Activated T-helper 1 cell treated with anti-CD3 and anti-CD28 coated beads, Interleukin-12 subunit alpha, Interleukin-12 subunit beta, Interleukin-2, Interleukin-4 antibody, amounts not matched to agents 30 ng/mL and 10 ng/mL and 1 ng/mL, durations not matched to agents 14 hours and 24 hours and 36 hours (primary cell): ENCODE measurements at places on chromosomes 12 and 14. TPM values are rescaled to one million over a fixed set of nuclear protein-coding genes. Genes with fewer than 3 reads are reported as not detected.

FAM222A gene
- 2.4 TPM in 2 replicates for total RNA-seq

CLMN gene
- total RNA-seq, result 0.66 and 0.80 TPM in 2 replicates

HOTAIR gene
- total RNA-seq, result not detected in 2 replicates

DNA sequence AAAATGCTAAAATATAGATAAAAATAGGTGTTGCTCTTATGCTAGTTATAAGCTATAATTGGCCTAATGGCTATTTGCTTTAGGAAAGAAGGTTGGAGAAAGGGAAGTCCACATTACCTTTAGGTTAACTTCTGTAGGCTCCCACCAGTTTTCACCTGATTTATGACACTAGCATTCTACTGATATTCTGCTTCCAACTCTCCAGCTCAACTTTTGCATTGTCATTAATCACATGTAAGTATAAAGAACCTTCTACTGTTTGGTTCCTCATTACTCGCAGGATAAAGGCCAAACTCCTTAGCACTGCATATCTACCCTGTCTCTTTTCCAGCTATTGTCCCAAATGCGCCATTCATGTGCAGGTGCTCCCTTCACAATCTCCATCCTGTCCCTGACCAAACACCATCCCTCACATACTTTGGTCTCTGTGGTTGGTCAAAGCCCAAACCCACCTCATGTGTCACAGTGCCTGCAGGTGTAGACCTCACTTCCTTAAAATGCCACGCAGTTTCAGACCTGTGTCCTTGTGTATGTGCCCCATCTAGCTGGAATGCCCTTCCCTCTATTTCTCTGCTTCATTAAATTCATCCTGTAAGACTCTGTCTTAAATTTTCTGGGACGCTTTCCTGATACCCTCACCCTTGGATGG, 3.3 kb downstream of the DDHD1 start:
- peaks cover 2% of the 10 kb centered on the region for H3K27me3 ChIP-seq
- H3K27ac ChIP-seq, result peak overlapping the region; percentile 67
- H3K4me1 ChIP-seq, result peaks cover 73% of the 10 kb centered on the region
- peak overlapping the region; percentile 100 for H3K4me3 ChIP-seq

- no peaks in the 10 kb centered on the region for H3K4me1 ChIP-seq
- no peak for DNase-seq
- H3K4me3 ChIP-seq, result no peak overlapping the region
- H3K27me3 ChIP-seq, result peaks cover 2% of the 10 kb centered on the region
- no peak overlapping the region for H3K27ac ChIP-seq
Observed at GRCh38 chr12:62983594-62983993, 48.6 kb upstream of the PPM1H start.

- no peak overlapping the region for H3K4me3 ChIP-seq
- DNase-seq, result no peak
- no peaks in the 10 kb centered on the region for H3K36me3 ChIP-seq
- H3K4me1 ChIP-seq, result peaks cover 29% of the 10 kb centered on the region
Observed at GRCh38 chr12:4025181-4026019, 152.2 kb upstream of the PARP11 start.

GRCh38 chr12:70640901-70641300, 3.7 kb upstream of the PTPRB start:
- H3K4me3 ChIP-seq, result no peak overlapping the region
- DNase-seq, result no peak
- H3K27me3 ChIP-seq, result no peaks in the 10 kb centered on the region
- no peak overlapping the region for H3K27ac ChIP-seq

DNA sequence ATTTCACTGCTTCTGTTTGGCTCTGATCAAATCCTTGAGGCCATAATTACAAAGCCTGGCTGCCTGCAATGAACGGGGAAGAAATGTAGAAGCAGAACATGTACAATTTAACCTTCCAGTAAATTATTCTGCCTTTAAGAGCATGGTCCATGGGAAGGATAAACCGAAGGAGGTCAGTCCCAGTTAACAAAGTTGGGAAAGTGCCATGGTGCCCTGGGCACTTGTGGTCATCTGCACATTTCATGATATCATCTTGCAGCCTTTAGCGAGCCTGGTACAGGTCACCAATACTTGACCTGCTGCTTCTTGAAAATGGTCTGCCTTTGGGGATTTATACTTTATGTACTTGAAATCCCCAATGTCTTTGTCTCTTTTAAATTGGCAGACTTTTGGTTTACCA, 175.9 kb upstream of the KITLG start:
- no peaks in the 10 kb centered on the region for H3K36me3 ChIP-seq
- H3K27me3 ChIP-seq, result no peaks in the 10 kb centered on the region
- H3K4me1 ChIP-seq, result no peaks in the 10 kb centered on the region
- H3K4me3 ChIP-seq, result no peak overlapping the region
- no peak overlapping the region for H3K27ac ChIP-seq
- DNase-seq, result no peak

GRCh38 chr12:126960709-126961108, 1306.3 kb upstream of the TMEM132C start:
- no peaks in the 10 kb centered on the region for H3K27me3 ChIP-seq
- H3K27ac ChIP-seq, result no peak overlapping the region
- H3K36me3 ChIP-seq, result no peaks in the 10 kb centered on the region

DNA sequence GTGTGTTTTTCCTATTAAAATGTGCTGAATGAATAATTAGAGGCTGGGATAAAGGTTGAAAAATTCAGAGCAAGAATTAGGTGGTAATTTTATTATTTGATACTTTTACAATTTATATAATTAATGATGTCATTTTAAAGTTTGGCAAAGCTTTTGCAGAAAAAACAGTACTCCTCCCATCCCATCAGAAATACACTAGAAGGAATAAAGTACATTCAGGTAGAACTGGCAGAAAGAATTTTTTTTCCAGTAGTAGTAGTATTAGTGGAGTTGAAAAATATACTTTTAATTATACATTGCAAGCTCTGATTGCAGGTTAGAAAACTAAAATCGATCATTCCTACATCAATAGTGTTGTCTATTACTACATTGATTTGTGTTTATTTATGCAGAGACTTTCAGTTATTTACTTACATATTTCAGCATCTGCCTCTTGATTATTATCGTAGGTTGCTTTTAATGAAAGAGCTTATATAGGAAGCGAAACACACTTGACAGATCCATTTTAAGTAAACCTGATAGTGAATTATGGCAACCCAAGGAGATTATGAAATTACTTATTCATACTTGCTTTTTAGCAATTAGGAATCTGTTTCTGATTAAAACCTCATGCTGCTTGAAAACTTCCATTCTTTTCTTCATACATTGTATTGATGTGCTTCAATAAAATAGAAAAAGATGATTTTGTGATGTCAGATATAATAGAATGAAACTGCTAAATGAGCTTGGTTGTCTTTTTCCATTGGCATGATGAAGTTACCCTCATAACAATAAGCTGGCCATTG, 10.1 kb downstream of the FOXG1 start:
- no peak overlapping the region for H3K27ac ChIP-seq
- no peaks in the 10 kb centered on the region for H3K4me1 ChIP-seq
- DNase-seq, result no peak

GRCh38 chr12:91717804-91718203, 427.8 kb downstream of the BTG1 start:
- H3K4me3 ChIP-seq, result no peak overlapping the region
- no peaks in the 10 kb centered on the region for H3K27me3 ChIP-seq
- H3K27ac ChIP-seq, result no peak overlapping the region
- no peak for DNase-seq
- H3K4me1 ChIP-seq, result peaks cover 5% of the 10 kb centered on the region

DNA sequence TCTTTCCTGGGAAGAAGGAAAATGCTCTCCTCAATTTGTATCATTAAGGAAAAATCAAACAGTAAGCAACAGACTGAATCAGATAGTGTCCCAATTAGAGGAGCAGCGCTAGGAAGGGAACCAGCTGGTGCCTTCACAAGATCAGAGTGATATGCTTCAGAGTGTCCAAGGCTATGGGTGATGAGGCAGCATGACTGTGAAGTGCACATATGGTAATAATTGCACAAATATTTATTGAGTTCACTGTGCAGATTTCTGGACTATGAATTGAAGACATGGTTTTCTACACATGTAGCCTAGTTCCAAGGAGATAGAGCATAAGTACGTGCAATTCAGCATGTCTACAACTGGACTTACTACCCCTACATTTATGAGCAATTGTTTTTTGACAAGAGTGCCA, 78.8 kb upstream of the EVL start:
- no peak for DNase-seq
- no peak overlapping the region for H3K27ac ChIP-seq
- peaks cover 2% of the 10 kb centered on the region for H3K36me3 ChIP-seq
- H3K4me1 ChIP-seq, result peaks cover 25% of the 10 kb centered on the region

- peaks cover 1% of the 10 kb centered on the region for H3K36me3 ChIP-seq
- peak overlapping the region; percentile 13 for H3K27ac ChIP-seq
- H3K4me3 ChIP-seq, result no peak overlapping the region
- H3K27me3 ChIP-seq, result no peaks in the 10 kb centered on the region
Observed at GRCh38 chr12:27199638-27200300, 44.3 kb upstream of the STK38L start.

- no peak overlapping the region for H3K27ac ChIP-seq
- DNase-seq, result no peak
- H3K4me1 ChIP-seq, result no peaks in the 10 kb centered on the region
- no peaks in the 10 kb centered on the region for H3K27me3 ChIP-seq
- H3K4me3 ChIP-seq, result no peak overlapping the region
- H3K36me3 ChIP-seq, result no peaks in the 10 kb centered on the region
Observed at GRCh38 chr12:81570234-81570633, 188.9 kb downstream of the PPFIA2 start.

DNA sequence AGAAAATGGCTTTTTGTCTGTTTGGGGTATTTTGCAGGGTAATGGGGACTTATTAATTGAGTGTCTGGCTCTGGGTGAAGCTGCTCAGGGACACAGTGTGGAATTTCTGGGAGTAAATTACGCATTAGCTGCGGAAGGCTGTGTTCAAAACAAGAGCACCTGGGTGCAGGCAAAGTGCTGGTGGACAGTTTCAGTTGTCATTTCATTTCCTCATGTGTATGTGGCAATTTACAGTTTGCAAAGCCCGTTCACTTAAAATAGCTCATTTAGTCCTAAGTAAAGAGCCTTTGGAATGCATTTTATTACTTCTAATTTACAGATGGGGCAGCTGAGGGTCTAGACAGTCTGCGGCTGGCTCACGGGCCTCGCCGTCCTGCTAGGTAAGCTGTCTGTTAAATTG, 546.8 kb downstream of the BCL11B start:
- DNase-seq, result no peak
- no peak overlapping the region for H3K27ac ChIP-seq
- no peaks in the 10 kb centered on the region for H3K36me3 ChIP-seq
